ENCODE measurements at places on chromosomes 16 and 17. TPM values are rescaled to one million over a fixed set of nuclear protein-coding genes. Genes with fewer than 3 reads are reported as not detected.

DNA sequence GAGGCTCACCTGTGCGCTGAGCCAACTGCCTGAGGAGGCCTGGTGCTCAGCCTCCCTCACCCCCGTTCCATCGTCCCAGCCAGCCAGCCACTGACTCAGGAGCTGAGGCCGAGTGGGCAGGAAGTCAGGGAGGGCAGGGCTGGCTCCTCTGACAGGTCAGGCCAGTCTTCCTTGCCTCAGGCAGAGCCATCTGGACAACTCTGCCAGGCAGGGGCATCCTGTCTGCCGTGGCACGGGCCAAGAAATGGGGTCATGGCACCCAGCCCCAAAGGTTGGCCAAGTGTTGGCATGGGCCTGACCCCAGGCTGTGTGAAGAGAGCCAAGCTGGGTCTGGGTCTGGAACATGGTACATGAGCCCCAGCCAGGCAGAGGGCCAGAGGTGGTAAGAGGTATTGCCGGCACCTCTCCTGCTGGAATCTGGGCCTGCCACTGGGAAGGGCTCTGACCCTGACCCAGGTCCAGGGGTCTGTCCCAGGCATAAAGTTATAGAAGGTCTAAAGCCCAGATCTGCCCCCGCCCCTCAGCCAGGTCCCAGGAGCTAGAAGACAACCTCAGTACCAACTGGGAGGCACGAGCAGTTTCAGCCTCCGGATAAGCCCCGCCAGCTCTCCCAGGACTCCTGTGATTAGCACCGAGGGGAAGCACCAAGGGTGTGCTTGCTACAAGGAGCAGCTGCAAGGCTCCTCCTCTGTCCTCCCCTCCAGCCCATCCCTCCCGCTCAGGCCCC lies 2.5 kb upstream of the VASN start:
- no peak for DNase-seq

DNA sequence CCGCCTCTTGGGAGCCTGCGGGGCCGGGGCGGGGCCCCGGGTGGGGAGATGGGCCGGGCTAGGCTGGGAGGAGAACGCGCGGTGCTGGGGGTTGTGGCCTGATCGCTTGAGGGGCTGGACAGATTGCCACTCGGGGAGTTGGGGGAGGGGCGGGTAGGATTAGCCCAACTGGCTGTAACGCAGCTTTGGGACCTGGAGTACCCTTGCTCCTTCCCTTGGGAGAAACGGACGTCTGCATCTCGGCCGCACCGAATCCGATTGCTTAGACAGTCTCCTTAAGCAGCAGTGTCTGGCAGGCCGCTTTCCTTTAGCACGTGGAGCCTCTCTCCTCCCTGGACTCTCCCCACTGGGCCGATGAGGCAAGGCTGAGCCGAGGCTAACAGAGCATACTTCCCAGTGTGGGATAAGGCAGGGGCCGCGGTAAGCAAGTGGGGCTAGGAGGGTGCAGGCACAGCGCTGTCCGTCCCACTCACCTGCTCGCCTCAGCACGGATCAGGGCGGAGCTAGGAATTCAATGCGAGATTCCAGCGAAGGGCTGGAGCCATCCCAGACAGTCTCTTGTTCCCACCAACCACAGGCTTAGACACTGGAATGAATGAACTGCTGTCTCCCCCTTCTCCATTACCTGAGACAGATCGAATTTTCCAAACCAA lies 540 bp upstream of the ACLY start:
- no peak for DNase-seq

DNA sequence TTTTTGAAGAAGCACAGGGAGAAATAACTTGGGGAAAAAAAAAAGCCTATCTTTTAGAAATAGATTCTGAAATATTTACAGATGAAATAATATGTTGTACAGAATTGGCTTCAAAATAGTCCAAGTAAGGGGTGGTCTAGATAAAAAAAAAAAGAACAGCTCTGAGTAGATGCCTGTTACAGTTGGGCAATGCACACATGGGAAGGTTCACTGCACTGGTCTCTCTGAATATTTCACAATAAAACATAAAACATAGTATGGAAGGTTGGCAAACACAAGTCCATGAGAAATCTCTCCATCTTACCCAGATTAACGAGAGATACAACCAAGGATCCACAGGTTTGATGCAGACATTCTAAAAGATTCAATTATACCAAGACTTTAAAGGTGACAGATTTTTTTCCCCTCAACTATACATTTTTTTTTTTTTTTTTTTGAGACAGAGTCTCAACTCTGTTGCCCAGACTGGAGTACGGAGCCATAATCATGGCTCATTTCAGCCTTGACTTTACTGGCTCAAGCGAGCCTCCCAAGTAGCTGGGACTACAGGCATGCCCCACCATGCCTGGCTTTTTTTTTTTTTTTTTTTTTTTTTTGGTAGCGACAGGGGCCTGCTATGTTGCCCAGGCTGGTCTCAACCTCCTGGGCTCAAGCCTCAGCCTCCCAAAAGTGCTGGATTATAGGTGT lies 58.0 kb downstream of the KANSL1 start:
- no peak for DNase-seq

DNA sequence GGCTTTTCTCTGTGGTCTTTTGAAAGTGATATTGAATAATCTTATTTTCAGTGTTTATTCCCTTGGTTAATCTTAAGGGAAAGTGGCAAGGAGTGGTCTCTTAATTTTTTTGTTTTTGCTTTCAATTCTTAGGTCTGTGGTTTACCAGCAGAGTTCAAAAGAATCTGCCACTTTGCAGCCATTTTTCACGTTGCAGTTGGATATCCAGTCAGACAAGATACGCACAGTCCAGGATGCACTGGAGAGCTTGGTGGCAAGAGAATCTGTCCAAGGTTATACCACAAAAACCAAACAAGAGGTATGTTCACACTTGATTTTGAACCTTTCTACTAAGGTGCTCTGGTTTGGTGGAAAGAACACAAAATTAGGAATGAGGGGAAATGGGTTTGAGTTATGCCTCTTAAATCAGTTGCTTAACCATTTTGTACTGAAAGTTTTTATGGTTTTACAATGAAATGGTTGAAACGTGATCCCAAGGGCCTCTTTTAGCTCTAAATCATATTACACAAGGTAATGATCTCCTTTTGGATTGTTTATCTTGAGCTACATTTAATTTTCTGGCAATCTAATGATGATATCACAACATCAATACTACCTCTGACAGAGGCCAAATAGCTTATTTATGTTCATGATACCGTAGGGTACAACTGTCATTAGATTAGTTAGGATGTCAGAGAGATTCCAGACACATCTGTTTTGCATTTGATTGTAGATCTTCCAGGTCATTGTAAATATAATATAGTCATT lies 51.6 kb upstream of the CRISPLD2 start:
- DNase-seq: no peak

DNA sequence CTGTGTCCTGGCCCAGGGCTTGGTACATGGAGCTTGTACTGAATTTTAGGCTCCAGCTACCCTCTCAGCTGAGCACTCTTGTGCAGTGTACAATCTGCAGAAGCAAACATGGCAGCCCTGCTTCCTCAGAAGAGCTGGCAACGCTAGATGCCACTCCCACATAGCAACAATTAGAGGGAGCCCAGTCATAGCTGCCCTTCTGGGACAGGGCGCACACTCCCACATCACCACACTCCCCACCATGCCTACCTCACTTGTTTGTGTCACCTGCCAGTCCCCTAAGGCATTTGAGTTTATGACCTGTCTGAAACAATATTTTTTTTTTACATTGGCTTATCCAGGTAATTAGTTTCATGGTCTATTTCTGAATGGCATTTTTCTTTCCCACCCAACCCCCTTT lies 72.3 kb downstream of the C17orf67 start:
- DNase-seq: no peak

GRCh38 chr17:75059369-75060345 lies 12.6 kb downstream of the KCTD2 start:
- DNase-seq: no peak

- no peak for DNase-seq
Observed at GRCh38 chr16:72854267-72854959, 193.5 kb downstream of the ZFHX3 start.

DNA sequence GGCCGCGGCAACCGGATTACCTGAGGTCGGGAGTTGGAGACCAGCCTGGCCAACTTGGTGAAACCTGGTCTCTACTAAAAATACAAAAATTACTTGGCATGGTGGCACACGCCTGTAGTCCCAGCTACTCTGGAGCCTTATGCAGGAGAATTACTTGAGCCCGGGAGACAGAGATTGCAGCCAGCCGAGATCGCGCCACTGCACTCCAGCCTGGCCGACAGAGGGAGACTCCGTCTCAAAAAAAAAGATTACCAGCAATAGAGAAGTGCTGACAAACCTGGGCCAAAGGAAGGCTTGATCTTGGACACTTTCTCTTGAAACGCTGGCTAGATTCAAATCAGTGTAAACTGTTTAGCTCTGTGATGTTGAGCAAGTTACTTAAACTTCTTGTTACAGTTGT lies 4.3 kb downstream of the MT1H start:
- no peak for DNase-seq

GRCh38 chr17:55735731-55736405 lies 13.2 kb upstream of the TMEM100 start:
- DNase-seq: peak; percentile 32

DNA sequence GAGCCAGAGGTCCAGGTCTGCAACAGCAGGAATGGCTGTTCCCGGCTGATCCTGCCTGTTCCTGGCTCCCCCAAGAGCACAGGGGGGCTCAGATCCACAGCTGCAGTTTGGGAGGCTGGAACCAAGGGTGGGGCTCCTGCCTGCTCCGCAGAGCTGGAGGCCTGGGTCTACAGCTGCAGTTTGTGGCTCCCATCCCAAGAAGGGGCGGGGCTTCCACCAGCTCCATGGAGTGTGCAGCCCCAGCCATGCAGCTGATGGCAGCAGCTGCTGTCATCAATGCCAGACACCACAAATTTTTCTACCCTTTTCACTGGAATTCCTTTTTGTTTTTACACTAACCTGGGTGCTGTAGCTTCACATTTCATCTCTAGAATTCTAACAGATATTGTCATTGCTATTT lies 135.4 kb upstream of the KIF2B start:
- DNase-seq: no peak

DNA sequence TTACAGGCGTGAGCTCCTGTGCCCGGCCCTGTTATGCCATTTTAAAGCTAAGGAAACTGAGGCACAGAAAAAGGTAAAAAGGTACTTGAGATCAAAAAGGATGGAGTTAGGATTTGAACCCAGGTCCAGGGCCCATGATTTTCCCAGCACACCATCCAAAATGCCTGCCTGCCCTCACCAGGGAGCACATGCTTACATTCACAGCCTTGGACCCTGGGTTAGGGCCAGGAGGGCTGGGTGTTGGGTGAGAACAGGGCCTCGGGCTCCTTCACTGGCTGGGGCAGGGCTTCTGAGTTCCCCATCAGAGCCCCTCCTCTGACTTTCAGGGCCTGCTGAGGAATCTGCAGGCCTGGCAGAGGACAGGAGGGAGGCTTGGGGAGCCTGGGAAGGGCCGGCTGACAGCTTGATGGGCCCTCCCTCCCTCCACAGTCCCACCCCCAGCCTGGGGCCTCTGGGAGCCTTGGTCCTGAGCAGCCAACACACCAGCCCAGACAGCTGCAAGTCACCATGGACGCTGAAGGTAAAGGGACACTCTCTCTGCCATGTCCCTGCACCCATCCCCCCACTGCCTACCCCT lies at the start of gene QPRT:
TSS of gene QPRT (plus strand) at position 490 of the 577 bp plus-strand sequence. CDS start at position 508, 18 bp downstream.
- no peak for DNase-seq

- no peak for DNase-seq
Observed at GRCh38 chr16:57422026-57422944, 17.7 kb downstream of the CCL17 start.

- no peak for DNase-seq
Observed at GRCh38 chr17:69620363-69620762, 205.9 kb downstream of the MAP2K6 start.

DNA sequence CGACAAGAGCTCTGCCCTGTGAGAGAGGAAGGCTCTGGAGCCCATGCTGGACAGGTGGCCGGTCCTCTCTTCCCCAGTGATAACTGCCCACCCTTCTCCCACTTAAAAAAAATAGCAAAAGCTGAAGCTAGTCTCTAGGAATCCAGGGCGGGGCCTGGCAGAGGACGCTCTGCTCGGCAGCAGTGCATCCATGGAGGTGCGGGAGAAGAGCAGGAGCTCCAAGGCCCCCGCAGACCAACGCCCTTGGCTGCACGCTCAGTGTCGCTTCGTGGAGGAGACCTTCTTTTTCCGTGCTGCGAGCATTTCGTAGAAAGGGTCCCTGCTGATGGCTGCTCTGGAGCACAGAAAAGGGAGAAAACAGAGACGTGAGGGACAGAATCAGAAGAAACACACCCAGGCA lies 98.6 kb upstream of the DNAH17 start:
- DNase-seq: no peak

DNA sequence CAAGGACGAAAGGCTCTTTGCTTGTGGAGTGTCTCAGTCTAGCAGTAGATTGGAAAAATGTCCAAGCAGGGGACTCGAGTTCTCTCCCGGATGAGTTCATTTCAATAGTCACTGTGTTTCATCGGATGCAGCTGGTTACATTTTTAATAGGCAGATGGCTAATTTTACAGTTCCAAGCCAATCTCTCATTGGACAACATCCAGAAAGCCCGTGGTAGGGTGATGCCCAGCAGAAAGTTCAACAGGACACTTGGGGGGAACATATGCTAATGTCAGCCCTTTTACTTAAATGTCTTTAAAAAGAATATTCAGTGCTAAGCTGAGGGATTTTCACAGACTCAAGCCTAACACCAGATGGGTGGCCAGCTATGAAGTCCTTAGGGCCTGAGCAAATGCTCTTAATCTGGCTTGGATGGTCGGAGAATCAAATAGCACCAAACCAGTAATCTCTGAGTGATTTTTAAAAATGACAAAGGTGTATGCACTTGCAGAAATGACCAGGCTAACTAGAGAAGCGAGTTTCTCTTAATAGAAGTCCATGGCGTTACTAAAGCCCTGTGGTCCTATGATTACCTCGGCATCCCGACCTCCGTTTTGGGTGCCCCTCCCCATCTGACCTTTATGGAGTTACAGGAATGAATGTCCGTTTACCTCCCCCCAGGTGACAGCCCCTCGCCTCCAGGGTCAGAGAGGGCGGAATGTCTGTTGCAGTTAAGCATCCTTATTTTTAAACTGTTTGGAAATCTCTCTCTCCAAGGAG lies 289.2 kb upstream of the SALL1 start:
- DNase-seq: no peak

The SLC35G6 gene
- not detected for total RNA-seq

The TMC7 gene
- total RNA-seq: not detected

The CD300LG gene
- not detected for total RNA-seq

The E4F1 gene
- total RNA-seq: 29.4 TPM

The RARA gene
- total RNA-seq: 65.5 TPM

The CARD14 gene
- not detected for total RNA-seq

The TMEM235 gene
- total RNA-seq: not detected

The MBTD1 gene
- 13.0 TPM for total RNA-seq

The SNTB2 gene
- 23.3 TPM for total RNA-seq

The OSGIN1 gene
- 0.88 TPM for total RNA-seq

The KLHL10 gene
- not detected for total RNA-seq

The TOX3 gene
- total RNA-seq: not detected

Measured in activated CD4-positive, alpha-beta memory T cell treated with anti-CD3 and anti-CD28 coated beads, Interleukin-2, amount 10 ng/mL, durations not matched to agents 7 days and 5 days (primary cell).